ENCODE measurements at places on chromosomes 5 and 9.

DNA sequence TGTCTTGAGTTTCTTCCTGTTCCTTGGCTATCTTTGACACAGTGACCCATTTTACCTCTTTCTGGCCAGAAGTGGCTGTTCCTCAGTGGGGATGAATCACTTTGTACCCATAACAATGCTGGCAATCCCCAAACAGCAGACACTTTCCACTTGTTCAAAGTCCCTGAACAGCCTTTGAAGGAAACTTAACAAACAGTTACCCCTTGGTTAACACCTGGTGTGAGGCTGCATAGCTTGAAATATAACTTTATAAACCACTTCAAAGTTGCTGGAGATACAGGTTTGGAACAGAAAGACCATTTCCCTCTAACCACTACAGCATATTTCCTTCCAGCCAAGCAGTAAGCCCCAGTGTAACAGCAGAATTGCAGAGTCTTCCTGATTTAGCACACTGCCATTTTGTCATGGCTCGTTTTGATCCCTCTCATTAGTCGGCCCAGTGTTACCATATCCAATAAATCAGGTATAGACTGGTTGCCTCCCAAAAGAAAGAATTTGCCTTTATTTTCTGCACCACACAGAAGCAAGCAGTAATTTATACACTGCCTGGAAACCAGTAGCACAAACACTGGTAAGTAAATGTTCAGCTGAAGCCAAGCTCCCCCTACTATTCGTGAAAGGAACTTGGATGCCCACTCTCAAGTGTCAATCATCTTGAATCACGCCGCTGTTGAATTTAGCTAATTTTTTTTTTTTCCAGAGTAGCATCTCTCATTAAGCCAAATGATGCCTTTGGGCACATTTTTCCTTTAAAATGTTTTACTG, 225.9 kb downstream of the PIK3R1 start:
- no peak for DNase-seq

DNA sequence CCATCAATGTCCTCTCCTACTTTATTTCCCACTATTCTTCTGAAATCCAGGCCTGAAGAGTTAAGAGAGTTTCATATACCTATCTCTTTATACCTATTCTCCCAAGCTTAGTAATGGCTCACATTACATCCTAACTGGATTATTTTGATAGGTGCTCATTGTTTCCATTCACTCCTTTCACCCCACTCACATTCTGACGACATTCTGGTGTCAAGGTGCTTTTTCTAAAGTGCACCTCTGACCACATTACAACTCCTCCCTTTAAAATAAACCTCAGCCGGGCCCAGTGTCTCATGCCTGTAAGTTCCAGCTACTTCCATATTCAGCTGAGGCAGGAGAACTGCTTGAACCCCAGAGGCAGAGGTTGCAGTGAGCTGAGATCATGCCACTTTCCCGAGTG, 417.1 kb downstream of the BNC2 start:
- no peak for DNase-seq

DNA sequence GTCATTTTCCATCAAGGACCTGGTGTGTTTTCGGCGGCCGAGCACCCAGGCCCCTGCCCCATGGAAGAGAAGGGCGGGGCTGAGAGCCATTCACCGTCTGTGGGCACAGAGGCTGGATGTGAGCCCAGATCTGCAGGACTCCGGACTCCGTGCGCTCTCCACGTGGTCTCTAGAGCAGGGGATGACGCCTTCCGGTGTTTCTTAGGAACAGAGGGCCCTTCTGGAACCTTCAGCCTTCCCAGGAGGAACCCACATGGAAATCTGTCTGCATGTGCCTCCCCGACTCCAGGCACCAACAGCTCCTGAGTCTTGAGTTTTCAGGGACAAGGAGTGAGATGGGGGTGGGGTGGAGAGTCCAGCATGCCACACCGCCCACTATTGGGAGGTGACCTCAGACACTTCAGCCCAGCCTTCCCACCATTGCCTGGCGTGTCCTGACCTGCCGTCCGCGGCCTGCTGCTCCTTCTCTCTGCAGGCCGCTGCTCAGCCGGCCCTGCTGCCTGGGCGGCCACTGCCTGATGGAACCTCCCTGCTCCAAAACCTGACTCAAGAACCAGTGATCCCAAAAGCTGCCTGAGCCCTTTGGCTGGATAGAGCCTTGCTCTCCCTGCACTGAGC, 2.4 kb upstream of the RXRA start:
- DNase-seq: no peak

DNA sequence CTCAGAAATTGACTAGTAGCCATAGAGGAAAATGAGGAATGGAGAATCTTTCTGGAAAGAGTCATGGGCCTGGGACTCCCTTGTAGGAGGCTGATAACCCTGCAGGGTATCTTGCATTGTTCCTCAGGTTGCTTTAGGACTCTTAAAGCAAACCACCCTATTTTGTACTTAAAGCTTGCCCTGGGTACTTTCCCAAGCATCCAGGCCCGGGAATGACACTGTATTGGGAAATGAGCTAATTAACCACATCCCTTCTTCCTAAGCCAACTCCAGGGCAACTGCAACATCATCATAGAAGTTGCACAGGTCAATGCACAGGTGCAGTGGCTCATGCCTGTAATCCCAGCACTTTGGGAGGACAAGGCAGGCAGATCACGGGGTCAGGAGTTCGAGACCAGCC, 55.9 kb downstream of the UGCG start:
- no peak for DNase-seq

- DNase-seq: no peak
Measured at GRCh38 chr5:77374686-77375085, 117.4 kb downstream of the WDR41 start.

- DNase-seq: no peak
Measured at GRCh38 chr5:174311121-174311520, 265.6 kb downstream of the NSG2 start.

DNA sequence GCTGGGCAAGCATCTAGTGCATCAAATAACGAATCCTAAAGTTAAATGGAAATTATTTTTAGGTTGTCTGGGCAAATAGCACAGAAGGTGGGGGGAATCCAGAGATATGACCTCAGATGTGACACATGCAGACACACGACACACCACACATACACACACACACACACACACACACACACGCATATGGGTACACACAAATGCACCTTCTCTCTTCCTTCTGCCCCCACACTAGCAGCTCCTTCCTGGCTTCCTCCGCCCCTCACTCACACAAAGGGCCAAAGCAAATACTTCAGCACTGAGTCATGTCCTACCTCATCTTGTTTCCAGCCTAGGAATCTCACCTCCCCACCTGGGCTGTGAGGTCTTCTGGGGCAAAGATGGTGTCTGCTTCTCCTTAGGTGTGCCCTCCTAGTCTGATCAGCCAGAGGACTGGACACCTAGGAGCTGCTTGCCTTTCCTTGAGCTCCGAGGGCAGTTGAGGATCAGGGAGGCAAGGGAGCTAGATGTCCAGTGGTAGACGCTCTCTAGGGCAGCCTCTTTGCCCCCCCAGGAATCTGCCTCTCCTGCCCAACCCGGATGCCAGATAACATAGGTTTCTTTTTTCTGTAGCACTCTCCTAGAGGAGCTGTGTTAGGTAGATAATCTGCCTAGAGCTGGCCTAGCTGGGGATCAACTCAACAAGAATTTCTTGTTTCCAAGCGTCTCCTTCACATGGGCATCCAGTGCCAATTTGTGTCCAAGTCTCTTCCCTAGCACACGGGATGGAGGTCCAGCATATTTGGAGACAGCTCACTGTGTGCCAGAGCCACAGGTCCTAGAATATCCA, 14.3 kb upstream of the JADE2 start:
- DNase-seq: no peak

- peak; percentile 3 for DNase-seq
Measured at GRCh38 chr9:114452219-114453165, 52.8 kb downstream of the WHRN start.

- no peak for DNase-seq
Measured at GRCh38 chr5:56676091-56676768, 139.1 kb upstream of the MAP3K1 start.

GRCh38 chr9:70410368-70410767, 4.1 kb downstream of the KLF9 start:
- DNase-seq: no peak

GRCh38 chr5:76145945-76146344, 62.8 kb downstream of the SV2C start:
- no peak for DNase-seq

DNA sequence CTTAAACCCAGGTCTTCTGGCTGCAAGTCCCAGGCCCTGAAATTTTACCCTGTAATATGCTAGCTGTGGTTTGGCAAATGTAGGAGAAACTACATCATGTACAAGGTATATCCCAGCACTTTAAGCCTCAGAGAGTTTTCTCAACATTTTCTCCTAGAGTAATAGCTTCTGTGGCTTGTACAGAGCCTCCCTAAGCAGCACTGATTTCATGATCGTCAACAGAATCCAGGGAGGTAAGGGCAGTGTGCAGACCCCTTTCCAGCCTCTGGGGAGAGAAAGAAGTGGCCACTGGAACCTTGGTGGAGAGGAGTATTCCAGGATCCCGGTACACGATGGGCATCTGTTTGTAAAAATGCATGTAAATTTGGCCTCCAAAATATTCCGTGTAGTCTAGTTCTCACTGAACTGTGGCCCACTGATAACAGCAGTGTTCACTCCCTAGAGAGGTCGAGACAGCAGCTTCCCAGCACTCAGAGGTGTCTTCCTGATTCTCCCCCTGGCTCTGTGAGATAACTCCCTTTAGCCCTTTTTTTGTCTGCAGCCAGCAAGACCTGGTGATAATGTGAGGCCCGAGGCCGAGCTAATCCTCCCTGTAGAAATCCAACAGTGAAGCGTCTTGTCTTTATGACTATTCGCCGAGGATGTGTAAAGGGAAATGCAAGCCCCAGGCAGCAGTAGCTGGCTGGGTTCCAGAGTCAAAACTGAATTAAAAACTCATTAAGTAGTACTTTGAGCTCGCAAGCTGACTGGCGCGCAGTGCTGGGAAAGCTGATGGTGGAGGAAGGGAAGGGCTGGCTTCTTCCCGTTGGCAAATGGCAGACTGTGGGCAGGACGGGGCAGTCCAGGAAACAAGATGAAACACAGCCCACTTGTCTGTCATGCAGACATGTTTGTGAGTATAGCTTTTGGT, 59.0 kb downstream of the MAP1B start:
- DNase-seq: no peak

DNA sequence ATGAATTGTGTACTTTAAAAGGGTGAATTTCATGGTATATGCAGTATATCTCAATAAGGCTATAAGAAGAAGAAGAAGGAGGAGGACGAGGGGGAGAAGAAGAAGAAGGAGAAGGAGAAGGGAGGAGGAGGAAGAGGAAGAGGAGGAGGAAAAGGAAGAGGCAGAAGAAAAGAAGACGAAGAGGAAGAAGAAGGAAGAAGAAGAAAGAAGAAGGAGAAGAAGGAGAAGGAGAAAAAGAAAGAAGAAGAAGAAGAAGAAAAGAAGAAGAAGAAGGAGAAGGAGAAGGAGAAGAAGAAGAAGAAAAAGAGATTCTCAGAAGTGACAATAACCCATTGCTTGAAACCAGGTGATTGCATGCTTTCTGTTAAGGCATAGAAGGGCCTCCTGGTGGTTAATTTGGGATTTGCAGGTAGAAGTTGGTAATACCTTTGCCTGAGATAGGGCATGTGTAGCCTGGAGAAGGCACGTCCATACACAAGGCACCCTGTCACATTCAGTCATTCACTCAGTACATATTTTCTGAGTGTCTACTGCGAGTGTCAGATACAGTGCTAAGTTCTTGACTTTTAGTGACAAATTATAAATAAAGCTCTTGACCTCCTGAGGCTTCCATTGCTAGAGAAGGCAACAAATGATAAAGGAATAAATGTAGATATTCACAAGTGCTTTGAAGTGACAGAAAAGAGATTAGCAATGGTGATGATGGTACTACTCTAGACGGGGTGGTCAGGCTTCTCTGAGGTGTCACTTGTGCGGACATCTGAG, 231.3 kb downstream of the NPR3 start:
- DNase-seq: no peak

- DNase-seq: no peak
Measured at GRCh38 chr9:103839197-103839596, 254.9 kb upstream of the SMC2 start.

- no peak for DNase-seq
Measured at GRCh38 chr9:130072515-130073235, 19.0 kb downstream of the GPR107 start.

- DNase-seq: no peak
Measured at GRCh38 chr5:89071941-89072331, 189.0 kb upstream of the MEF2C start.

DNA sequence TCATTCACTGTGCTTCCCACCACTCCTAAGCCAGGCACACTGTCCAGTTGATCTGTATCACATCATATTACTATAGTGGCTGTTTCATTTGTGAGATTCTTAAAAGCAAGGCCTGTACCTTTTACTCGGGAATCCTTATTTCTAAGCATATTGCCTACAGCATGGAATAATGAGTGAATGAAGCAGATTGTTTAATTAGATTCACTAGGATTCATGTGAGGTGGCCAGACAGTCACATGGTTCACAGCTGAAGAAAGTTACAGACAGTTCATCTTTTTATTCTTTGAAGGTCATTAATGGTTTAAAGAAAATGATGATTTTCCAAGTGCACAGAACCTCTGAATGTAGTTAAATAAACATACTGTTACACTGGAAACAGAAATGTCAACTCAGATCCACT, 24.3 kb upstream of the SEMA6A start:
- DNase-seq: no peak

DNA sequence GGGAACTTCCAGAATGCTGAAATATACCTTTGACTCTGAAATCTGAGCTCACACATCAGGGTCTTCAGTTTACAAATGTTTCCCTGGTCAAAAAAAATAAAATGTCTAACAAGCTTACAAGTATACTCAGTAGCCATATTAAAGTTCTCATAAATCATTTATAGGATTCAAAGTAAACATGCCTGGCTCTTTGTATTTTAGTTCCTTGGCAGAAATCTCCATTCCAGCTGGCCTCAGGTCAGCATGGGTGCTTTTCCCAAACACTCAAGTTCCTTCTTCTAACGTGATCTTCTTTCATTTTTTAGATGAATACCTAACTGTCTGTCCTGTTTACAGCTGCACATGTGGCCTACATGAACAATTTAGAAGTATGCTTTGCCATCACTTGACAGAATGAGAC, 263.2 kb downstream of the GAS1 start:
- no peak for DNase-seq

GRCh38 chr5:98397081-98397480, 376.4 kb upstream of the RGMB start:
- no peak for DNase-seq

- DNase-seq: no peak
Measured at GRCh38 chr5:57302643-57303042, 128.8 kb downstream of the GPBP1 start.

- no peak for DNase-seq
Measured at GRCh38 chr5:21826884-21827283, 1026.3 kb downstream of the CDH12 start.

GRCh38 chr9:23322392-23322791, 503.6 kb downstream of the ELAVL2 start:
- DNase-seq: no peak

DNA sequence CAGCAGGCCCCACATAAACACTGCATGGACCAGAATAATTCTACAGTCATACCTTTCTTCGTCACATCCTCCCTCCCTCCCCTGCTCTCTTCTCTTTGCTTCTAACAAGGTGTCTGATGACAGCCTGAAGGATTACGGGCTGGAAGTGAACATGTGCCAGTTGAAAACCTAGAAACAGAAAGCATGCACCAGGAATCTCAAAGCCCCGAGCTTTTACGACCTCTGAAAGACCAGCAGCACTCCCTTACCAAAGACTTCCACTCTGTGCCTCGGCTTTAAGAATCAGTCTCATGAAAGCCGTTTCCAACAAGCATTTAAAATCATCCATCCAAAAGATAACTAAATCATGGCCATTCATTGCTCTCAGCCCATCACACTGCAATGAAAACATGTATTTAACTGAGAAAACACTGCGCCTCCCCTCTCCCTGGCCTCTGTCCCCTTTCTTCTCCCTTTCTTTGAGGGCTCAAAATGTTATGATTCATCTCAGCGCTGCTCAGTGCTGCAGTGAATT, 21.3 kb downstream of the MSX2 start:
- DNase-seq: no peak

- no peak for DNase-seq
Measured at GRCh38 chr5:137395011-137395755, 103.9 kb downstream of the SPOCK1 start.

Measured in activated CD8-positive, alpha-beta memory T cell treated with anti-CD3 and anti-CD28 coated beads for 1 hour (primary cell).